RWPE2 (cell line): ENCODE measurements at places on chromosomes 5 and 9.

DNA sequence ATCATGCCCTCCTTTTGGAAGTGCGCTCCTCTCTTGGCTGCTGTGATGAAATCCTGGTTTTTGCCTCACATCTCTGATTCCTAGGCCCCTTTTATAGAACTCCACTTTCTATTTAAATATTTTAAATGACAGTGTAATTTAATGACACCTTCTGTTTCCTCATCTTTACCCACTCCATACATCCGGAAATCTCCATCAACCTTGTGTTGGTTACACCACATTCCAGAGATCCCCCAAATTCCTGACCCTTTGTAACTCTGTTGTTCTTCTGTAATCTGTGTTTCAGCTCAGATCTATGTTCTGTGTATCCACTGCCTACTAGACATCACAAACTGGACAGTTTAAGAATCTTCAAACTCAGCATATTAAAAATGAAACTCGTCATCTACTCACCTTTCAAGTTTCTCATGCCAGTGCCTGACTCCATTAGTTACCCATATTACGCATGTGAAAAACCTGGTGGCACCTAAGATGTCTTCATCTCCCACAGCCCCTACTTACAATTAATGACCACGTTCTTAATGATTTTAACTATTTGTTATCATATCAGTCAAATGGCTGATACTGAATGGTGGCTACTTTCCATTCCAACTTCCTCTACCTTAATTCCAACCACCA, 25.1 kb downstream of the PARP8 start:
- DNase-seq: no peak

DNA sequence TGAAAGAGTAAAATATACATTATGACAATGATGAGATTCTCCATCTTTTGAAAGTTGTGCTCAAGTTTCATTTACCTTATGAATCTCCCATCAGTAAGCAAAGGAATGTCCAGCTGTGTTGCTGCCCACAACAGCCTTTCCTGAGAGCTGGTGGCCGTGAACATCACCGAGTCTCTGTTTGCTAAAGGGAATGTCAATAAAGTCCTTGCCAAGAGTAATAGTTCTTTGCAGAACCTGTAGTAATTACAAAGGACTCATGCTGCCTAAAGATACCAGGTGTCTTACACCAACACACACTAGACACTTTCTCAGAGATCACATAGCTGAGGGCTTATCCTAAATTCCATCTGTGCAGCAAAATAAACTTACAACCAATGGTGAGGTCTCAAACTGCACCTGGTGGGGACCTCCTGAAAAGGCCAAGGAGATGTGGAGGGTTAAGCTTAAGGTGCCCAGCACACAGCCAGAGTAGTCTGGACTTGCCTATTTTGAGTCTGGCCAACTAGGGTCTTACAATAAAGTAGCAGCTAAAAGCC, 111.1 kb upstream of the DAPK1 start:
- DNase-seq: no peak

- no peak for DNase-seq
Measured at GRCh38 chr5:114362977-114363761, 1.3 kb downstream of the KCNN2 start.

DNA sequence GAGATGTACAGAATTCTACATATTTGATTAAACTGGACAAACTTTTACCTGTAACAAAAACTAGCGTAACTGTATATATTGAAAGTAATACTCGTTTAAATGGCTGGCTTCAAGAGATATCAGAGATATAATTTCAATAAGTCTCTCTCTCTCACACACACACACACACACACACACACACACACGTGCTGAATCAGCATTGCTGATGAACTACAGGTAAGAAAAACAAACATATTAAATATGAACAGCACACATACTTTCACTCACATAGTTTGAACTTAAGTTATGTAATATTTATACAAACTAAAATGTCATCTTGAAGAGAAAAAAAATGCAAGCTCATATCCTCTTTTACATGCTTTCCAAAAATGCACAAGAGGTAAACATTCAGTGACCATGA, 145.4 kb downstream of the BNC2 start:
- no peak for DNase-seq
